ENCODE measurements at places on chromosomes 7 and 10.

- DNase-seq = no peak
Observed at GRCh38 chr10:11595395-11595692, 16.1 kb downstream of the USP6NL start.

GRCh38 chr10:24414597-24414996, 205.7 kb downstream of the KIAA1217 start:
- no peak for DNase-seq

- DNase-seq = no peak
Observed at GRCh38 chr7:104809906-104810305, 204.1 kb upstream of the KMT2E start.

GRCh38 chr10:59713196-59713821, 3.7 kb upstream of the SLC16A9 start:
- no peak for DNase-seq

DNA sequence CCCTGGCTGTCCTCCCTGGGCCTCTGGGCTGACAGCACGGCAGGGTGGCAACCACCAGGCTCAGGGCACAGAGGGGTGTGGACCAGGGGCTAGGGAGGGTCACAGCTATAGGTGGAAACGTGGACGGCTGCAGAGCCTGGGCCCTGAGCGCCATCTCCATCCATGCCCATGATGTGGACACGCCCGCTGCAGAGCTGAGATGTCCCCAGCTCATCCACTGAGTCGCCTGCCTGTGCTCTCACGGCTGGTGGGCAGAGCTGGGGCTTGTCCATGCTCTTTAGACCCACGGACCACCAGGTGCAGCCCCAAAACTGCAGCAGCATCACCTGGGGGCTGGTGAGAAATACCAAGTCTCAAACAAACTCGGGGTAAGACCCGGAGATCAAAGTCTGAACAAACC, 16.1 kb downstream of the TECPR1 start:
- no peak for DNase-seq

- no peak for DNase-seq
Observed at GRCh38 chr7:27242555-27243339, at the start of gene EVX1. Gene EVX1 (plus strand): TSS chr7:27242802. CDS start chr7:27243031, 229 bp downstream.

DNA sequence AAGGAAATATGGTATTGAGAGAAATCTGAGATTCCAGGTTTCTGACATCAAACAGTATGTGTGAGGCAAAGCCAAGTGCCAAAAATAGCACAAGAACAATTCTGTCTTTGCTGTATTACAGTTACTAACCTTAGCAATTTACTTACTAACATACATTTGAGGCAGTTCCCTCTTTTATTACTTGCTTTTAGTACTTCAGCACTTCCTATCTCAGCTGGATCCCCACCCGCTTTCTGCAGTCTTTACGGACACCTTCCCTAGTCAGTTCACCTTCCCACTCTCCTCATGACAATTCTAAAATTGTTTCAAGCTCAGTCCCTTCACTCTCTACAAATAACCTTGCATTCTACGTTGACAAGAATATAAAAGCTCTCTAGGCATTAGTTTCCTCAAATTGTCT, 79.2 kb downstream of the ELAPOR2 start:
- no peak for DNase-seq

Measured in type B pancreatic cell (in vitro differentiated cells).